ENCODE measurements at places on chromosomes 5 and 9.

DNA sequence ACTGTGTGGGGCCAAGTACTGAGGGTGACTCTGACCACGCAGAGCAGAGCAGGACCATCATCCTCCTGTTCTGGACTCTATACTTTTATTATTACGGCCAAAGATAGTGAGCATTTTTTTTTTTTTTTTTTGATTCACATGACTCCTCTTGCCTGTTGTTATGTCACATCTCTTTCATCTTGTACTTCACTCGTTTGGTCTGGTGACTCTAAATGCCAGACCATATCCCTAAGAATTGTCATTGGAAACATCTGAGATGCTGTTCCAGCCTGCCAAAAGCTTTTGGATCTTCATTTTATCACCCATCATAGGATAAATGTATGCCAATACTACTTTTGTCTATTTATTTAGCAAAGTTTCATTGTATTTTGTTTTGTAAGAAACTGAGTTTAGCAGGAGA, 168.2 kb upstream of the RAI14 start:
- no peak for DNase-seq

- DNase-seq = peak; percentile 66
These were observed 57.7 kb downstream of the DUSP1 start for GRCh38 chr5:172713113-172713808.

GRCh38 chr5:172920447-172920849, 38.8 kb upstream of the RPL26L1 start:
- DNase-seq = no peak

DNA sequence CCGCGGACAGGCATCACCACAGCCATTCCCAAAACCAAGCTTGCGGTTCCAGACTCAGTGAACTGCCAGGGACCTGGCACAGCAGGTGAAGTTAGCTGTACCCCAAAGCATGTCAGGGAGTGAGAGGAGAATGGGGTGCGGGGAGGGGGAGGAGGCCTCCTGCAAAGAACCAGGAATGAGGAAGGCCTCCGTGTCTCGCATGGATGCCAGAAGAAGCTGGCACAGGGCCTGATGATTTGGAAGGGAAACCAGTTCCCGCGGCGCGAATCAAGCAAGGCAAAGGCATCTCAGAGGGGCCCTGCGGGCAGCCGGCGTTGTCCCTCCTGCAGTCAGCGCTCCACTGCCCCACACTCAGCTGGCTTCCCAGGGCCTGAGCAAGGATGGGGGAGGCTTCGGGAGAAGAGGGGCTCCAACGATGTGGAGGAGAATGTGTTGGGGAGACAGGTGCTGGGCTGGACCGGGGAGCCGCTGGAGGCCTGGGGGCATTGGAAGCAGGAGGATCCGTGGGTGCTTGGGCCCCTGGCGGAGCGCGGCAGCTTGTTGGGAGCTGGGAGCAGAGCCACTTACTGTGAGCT, 14.6 kb downstream of the SLC9A3 start:
- no peak for DNase-seq

GRCh38 chr9:37209431-37210386, 89.3 kb downstream of the ZCCHC7 start:
- peak; percentile 26 for DNase-seq

GRCh38 chr5:168042284-168043068, 249.0 kb upstream of the WWC1 start:
- DNase-seq = no peak

DNA sequence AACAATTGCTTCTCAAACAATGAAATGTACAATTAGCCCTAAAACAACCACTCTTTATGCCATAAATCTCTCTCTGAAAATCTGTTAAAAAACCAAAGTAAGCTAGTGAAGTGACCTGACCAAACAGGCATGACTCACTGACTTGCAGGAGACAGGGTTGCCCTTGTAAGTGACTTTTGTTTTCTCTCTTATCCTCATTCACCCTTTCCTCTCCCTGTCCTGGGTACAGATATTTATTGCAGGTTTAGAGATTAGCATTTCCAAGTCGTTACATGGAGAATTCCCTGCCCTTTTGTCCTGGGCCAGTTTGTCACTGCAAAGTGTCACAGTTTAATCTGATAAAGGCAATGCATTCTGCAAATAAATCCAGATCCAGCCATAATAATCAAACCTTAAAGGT, 484.2 kb downstream of the IRX1 start:
- DNase-seq = no peak

DNA sequence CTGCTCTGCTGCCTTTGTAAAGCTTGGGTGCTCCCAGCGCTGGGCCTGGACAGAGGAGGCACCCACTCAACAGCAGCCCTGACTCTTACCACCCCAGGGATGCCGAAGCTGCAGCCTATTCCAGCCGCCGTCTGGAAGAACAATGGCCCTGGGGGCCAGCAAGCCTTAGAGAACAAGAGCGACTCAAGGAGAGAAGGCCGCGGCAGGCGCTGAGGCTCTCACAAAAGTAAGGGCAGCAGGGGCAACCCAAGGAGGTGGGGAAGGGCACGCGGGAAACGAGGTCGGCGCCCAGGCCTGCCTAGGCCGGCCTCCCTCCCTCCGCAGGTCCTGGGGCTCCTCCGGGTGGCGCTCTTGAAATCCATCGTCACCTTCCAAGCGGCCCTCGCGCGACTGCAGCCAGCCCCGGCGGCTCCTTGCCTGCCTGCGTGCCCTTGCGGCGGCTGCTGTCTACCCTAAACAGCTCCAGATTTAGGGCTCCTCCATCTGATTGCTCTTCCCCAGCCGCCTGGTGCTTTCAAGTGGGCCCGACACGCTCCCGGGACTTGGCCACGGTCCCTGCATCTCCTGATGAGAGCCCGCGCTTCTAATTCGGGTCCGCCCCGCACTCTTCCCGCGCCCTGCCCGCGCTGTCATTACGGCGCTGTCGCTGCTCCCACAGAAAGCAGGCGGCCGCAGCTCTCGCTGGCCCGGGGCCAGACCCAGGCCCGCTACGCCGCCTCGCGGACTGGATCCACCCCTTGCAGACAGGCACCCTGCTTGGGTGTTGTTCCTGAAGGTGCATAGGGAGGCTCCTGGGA, 213.3 kb downstream of the SEMA6A start:
- no peak for DNase-seq

DNA sequence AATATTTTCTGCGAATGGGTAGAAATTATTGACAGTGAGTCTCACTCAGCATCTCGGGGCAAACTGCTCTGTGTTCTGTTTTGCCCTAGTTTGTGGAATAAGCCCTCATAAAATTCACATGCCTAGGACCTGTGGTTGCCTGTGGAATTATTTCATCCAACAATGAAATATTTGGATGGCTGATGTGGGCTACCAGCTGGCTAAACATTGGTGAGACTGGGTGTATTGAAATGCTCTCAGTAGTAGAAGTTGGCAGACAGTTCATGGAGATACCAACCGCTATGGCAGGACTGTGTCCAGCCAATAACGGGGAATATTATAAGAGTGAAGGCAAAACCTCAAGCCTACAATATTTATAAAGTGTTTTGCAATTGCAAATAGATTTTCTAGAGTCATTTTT, 344.1 kb upstream of the RPS23 start:
- no peak for DNase-seq

DNA sequence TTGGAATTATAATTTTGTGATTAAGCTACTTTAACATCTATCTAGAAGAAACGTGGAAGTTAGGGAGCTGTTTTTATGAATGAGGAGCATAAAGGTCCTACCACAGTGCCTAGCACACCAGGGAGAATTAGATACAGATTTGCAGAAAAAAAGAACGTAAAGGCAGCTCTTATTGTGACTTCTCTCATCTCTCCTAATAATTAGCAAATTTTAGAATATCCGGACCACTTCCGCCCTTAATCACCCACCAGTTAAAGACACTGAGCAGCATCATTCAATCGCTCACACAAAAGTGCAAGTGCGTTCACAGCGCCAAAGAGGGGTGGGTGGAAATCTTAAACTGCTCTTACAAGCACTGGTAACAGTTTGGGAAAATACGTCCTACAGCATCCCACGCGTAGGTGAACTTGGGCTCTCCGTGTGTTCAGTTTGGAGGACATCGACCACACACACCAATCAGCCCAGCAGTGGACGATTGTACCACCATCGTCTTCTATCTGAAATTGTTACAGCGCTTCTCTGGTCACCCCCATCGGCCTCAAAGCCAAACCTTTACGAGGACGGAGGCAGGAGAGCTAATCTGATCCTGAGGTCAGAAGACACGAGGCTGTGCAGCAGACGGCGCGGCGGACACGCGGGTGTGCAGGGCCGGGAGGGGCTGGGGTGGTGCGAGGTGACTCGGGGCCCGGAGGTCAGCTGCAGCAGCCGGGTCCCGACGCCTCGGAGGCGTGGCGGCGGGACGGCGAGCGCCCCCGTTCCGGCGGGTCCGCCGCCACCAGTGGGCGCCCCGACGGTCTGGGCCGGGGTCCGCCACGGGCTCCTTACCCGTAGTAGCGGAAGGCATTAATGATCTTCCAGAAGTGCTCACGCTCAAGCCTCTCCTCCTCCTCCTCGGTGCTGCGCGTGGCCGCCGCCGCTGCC, 646 bp downstream of the CARNMT1 start:
- DNase-seq = no peak

GRCh38 chr9:127020036-127020801, 102.2 kb downstream of the ANGPTL2 start:
- no peak for DNase-seq

DNA sequence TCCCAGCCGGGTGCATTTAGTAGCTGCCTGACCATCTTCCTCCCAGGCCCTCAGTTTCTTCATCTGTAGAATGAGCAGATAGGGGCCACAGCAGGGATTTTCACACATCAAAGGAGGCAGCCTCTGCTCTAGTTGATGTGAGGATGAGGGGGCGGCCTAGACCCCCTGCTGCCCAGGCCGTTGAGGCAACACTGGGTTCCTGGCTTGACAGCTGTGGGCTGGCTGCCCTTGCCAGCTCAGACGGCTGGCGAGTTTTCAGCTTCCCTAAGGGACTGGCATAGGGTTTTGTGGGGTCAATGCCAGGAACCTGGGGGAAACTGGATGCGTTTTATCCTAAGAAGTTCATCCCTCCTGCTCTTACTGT, 49.6 kb downstream of the NDST1 start:
- no peak for DNase-seq

DNA sequence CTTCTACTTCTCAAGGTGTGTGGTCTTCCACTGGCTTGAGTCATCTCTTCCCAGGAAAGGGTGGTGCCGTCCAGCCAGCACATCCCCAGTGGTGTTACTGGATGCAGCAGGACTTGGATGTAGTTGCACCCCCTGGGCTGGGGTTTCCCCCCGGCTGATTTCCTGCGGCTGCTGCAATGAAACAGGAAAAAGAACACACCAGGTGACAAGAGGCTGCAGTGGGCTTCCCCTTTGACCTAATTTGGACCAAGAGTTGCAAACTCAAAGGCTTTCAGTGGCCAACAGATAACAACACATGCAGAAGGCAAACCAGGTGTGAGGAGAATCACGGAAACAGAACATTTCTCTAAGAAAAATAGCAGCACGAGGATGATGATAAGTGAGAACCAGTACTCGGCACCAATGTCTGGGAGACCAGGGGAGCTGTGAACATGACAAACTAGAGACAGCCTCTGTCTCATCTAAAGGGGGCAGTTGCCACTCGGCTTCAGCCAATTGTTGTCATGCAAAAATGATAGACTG, 83.7 kb downstream of the PDE6A start:
- DNase-seq = no peak

DNA sequence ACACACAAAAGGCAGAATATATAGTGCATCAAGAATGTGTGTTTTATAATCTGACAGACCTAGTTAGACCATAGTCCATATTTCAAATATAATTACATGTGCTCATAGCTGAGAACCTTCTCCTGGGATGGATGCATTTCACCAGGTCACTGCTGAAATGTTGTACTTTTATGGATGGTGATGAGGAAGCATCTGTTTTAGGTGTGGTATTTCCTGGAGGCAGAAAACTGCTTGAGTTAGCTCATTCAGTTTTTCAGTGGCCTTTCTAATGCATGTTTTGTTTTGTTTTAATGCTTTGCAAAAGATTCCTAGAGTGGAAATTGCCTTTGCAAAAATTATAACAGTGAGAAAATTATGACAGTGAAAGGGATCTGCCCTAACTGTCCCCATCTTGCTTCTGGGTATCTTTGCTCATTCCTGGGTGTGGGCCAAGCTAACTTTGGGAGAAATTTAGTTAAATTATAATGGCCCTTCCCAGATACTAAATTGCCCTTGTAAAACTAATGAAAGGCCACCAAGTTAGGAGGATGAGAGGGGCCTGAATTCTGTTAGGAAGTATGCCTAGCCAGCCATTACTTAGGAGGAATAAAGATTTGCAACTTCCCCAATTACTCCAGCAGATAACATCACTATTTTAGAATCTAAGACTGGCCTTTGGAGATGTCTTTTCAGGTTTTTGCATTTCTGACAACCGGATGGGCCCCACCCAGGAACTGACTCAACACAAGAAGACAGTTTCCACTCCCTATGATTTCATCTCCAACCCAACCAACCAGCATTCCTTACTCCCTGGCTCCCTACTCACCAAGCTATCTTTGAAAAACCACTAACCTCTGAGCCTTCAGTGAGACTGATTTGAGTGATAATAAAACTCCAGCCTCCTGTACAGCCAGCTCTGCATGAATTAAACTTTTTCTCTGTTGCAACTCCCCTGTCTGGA, 7.0 kb upstream of the IL12B start:
- peak; percentile 23 for DNase-seq

DNA sequence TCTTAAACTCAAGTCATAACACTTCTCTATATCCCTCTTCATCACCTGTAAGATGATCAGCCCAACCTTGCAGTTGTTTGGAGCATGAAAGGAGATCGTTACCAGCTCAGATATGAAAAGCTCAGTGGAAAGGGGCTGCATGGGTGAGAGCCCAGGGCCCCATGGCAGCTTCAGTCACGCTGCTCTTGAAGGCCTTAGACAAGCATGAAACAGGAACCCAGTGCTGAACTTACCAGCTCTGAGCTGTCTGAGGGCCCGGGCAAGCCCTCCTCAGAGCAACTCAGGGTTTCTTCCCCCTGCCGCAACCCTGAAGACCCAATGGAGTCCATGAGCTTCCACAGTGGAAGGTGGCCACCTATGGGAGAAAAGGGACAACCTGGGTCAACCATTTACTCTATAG, 3.3 kb downstream of the HK3 start:
- DNase-seq = no peak

- no peak for DNase-seq
These were observed 248.0 kb downstream of the DRD1 start for GRCh38 chr5:175195698-175196656.

- no peak for DNase-seq
These were observed 66.9 kb downstream of the SLC44A1 start for GRCh38 chr9:105311306-105311705.
